Fibroblast of skin of right quadriceps (primary cell): ENCODE measurements at places on chromosomes 6 and 20.

DNA sequence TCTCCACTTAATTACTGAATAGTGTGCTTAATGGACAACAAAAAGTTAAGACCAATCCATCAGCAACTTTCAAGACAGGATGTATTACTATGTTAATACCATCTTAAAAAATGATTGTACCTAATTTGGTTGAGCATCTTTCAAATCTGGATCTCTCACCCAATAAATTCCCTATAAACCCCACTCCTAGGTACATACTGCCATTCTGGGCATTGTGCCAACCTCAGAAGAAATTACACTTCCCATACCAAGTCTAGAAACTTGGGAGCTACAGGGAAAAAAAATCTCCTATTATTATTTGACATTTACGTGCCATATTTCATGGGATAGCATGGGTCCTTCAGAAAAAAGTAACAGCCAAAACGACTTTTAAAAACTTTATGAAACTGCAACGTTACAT is 5.1 kb downstream of the SYNCRIP start:
- no peak for DNase-seq

- no peak for DNase-seq
Measured at GRCh38 chr6:91087908-91088307, 501.0 kb upstream of the MAP3K7 start.

- no peak for DNase-seq
Measured at GRCh38 chr6:145830612-145831011, 16.0 kb upstream of the FBXO30 start.

GRCh38 chr20:33408313-33408712 is 7.0 kb upstream of the CDK5RAP1 start:
- no peak for DNase-seq

DNA sequence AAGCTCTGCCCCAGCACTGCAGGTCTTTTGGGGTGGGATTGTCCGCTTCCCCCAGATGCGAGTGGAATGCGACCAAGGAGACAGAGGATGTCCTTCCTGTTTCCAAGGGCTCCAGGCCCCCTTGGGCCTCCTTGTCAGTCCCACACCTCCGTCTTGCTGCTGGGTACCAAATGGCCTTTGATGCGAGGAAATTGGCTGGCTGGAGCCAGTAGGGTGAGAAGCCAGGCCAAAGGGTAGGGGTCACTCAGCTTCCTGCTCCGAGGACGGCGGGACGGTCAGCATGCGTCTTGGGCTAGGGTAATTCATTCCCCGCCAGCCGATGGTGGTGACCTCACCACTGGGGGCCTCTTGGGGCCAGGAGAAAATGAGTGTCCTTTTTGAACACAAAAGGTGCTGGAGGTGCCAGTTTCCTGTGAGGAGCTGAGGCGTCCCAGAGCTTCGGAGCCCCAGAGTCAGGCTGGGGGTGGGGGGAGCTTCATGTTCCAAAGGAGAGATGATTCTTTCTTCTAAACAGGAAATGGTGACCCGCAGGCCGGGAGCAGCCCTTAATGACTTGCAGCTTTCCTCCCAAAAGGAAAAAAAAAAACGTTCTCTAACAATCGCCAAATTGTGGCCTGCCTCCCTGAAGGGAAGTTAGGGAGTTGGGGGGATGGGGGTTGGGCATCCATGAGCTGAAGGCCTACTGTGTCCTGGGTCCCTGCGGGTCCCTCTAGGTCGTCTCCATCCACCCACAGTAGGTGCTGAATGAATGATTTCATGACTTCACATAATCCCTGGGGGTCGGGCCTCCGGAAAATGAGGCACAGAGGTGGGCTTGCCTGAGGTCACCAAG is 6.7 kb downstream of the SNAI1 start:
- peak; percentile 94 for DNase-seq

DNA sequence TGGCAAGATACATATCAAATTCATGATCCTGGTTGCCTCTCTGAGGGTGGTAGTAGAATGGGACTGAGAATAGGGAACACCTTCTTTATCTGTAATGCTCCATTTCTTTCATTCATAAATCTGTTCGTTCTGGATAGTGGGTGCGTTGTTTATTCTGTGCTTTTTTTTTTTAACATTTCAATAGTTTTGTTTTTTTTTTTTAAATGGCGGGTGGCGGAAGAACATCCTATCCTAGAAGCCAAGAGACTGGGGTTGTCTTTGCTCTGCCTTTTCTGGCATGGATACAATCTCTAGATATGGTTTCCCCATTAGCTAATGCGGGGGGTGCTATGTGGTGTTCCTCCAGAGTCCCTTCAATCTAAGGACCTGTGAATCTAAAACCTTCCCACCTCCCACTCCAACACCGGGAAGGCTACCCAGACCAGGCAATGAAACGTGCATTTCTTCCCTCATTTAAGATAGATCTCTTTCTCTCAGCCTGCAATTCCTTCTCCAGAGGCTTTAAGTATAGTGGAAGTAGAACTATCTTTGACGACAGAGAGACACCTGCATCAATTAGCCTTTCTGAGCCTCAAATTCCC is 883 bp upstream of the CCDC28A start:
- DNase-seq, result no peak

DNA sequence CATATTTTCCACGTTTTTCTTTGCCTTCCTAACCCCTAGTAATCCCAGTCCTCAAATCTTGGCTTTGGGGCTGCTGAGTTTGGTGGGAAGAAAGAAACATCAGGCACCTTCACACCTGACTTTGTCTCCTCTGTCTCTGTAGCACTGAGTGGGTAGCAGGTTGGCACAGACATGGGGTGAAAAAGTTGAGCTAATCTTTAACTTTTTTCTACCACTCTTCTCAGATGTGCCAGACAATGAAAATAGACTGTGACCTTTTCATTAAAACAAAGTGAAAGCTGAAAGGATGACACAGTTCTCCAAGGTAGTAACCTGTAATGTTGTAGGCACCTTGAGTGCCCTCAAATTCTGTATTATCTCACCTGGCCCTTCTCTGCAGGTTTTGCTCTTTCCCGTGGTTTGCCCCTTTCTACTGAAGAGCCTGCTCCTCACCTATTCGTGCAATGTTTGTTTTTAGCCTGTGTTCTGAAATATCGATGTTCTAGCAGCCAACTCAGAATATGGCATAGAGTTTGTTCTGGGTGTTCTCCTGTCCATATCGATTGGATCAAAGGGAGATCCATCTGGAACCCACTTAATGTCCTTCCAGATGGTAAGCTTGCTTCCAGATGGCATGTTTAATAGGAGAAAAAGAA is 57.8 kb upstream of the ATXN1 start:
- no peak for DNase-seq

DNA sequence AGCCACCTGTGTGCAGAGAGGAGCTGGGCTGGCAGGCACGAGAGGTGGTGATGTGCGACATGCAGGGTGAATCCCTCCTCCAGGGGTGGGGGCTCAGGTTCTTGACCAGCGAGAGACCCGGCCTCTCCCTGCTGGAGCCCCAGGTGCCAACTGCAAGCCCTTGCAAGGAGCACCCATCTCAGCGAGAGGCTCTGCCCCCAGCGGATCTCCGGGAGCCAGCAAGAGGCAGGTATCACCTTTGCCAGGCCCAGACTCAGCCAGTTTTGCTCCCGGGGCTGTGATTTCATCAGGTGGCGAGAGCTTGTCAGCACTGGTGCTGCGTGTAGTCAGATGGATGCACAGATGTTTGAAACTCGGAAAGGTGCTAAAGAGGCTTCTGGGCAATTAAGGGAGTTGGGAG is 87.7 kb downstream of the TFAP2C start:
- no peak for DNase-seq

DNA sequence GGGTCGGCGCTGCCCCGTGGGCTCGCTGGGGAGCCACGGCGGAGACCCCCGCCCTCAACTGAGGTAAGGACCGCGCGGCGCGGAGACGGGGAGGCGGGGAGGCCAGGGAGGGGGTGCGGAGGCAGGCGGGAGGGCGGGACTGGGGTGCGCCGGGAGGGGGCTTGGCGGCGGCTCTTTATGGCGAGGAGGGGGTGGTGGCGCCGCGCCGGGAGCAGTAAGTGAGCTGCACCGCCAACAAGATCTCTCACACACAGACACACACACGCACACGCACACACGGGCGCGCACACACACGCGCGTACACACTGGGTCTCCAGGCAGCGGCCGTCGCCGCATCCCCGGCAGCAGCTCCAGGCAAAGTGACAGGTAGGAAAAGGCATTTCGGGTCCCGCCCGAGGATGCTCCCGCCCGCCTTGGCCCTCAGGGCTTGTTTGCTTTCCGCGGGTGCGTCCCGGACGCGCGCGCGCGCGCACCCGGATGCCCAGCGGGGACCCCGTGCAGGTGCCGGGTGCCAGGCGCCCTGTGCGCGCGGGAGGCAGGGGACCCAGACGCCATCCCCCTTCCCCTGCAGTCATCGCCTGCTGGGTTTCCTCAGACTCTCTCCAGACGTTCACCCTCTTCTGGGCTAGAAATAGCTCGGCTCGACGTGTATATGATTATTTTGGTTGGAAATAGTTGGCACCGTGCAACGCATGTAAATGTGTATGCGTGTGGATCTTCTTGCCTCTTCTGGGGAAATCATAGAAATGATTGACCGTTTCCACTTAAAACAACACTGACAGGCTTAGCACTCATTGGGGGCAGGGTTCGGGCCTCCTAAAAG is at the start of gene PLCB4:
Gene PLCB4, plus strand, starts transcription at position 247 of the 823 bp plus-strand sequence. CDS start 238,728 bp downstream, outside the sequence.
- DNase-seq, result peak; percentile 45

- peak; percentile 58 for DNase-seq
Measured at GRCh38 chr6:27280064-27280539, 32.0 kb downstream of the POM121L2 start.

DNA sequence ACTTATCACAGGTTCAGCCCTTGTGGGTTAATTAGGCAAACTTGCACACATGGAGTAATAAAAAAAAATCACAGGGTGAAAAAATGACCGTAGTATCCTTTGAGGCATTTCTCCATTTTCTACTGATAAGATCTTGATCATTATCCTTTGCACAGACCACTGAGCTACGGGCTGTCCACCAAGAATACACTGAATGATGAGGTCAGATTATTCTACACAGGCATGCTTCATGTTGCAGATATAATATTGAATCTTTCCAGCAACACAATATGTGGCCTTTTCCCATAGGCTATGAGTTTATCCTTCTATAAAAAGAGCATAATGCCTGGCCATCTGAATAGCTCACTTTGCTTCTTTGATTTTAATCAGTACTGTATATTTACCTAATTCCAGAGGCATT is 168.9 kb downstream of the FRK start:
- no peak for DNase-seq

DNA sequence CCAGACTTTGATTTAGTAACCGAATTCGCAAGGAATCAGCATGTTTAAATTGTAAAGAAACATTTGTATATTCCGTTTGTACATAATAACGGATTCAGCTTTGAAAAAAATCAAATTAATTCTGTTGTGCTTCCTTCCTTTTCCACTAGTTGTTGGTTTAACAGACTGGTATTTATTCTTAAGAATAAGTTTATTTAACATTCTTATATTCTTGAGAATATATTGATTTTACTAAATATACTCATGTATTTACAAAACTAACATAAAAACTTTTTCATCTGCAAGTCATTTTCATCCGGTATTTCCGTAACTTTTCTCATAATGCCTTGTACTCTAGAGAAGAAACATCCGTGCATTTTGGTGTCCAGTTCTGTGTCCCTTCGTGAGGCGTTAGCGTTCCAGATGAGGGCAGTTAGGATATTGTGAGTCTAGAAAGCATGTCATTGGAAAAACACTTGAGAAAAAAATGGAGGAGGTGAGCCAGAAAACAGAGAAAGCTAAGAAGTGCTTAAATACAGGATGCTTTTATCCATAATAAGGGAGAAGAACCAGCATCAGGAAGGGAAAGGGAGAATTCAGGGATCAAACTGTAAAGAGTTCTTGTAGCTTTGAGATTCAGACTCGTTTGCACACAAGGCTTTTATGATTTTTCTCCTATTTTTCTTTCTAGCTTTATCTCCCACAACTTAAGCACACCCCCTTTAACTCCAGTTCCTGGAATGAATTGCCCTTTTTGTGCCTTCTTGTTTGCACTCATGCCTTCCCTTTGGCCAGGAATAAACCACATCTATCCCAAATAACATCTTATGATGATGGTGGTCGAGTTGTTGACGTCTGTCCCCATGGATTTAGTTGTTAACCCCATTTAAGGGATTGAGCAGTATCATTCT is 1.8 kb downstream of the WRNIP1 start:
- no peak for DNase-seq

- DNase-seq, result no peak
Measured at GRCh38 chr6:118663993-118664985, 12.9 kb upstream of the CEP85L start.

- peak; percentile 20 for DNase-seq
Measured at GRCh38 chr6:44969446-44970185, 358.5 kb upstream of the RUNX2 start.

- DNase-seq, result no peak
Measured at GRCh38 chr6:158801655-158802294, 17.4 kb downstream of the EZR start.

DNA sequence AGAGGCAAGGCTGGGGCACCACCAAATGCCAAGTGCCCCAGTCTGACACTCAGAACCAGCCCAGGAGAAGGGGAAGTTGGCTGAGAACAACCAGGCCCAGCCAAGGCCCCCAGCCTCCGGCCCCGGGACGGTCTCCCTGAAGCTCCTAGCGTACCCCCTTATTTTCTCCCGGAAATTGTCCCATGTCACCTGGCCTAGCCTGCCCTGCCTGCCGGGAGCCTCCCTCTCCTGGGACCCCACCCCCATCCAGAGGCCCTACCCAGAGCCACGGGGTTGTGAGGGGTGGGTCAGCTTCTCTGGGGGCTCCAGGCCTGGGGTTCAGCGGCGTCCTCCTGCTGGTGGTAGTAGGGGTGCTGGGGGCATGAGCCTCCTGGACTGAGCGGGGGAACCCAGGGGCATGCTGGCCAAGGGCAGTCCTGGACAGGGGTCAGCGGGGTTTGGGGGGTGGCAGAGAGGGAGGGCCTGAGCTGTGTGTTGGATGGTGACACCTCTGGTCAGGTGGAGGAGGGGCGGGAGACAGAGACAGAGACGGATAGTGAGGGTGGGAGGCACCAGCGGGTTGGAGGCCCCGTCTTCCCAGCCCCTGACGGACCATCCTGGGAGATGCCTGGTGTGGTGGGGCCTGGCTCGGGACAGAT is 7.9 kb upstream of the SLCO4A1 start:
- DNase-seq, result no peak

DNA sequence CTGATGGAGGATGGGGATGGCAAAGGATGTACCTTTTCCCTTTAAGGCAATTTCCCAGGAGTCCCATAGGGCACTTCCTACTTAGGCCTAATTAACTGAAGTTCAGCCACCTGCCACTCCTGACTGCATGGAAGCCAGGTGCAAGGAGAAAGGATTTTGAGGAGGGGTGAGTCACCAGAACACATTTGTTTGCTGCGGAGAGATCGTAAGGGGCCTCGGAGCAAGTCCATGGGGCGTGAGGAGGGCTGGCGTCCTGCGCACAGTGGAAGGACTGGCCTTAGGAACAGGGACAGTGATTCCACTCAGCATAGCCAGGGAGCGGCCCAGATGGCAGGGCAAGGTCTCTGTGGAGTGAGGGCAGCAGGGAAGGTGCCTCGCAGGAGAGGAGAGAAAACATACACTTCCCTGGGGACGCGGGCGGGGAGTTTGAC is 11.8 kb upstream of the MAP1LC3A start:
- no peak for DNase-seq

DNA sequence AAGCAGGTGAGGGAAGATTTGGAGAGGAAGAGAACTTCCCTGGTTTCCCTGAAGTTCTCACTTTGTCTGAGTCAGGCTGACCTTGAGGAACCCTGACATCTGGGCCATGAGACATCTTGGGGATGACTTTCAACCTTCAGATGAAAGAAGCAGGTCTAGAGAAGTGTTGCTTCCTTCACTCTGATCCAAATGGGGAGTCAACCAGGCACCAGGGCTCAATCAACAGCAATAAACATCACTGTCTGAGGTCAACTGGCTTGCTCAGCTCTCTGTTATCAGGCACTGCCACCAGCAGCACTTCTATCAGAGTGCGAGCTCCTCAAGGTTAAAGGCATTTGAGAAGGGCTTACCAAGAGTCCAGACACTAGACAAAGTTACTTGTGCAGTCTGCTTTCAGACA is 6.3 kb downstream of the ACOT8 start:
- DNase-seq, result no peak
